Stimulated activated CD8-positive, alpha-beta memory T cell treated with anti-CD3 and anti-CD28 coated beads, Interleukin-15, amount 100 ng/mL, for 1 hour (primary cell): ENCODE measurements at places on chromosomes 16 and 17.

GRCh38 chr17:58384897-58385296, 32.4 kb downstream of the RNF43 start:
- DNase-seq, result no peak

- no peak for DNase-seq
Measured at GRCh38 chr17:82271401-82271800, 2.1 kb downstream of the CSNK1D start.

GRCh38 chr17:71963351-71963750, 157.5 kb upstream of the SOX9 start:
- no peak for DNase-seq

GRCh38 chr16:88585269-88585668, 15.1 kb downstream of the ZC3H18 start:
- DNase-seq, result no peak

GRCh38 chr16:65665586-65665985, 543.7 kb upstream of the CDH11 start:
- DNase-seq, result no peak

DNA sequence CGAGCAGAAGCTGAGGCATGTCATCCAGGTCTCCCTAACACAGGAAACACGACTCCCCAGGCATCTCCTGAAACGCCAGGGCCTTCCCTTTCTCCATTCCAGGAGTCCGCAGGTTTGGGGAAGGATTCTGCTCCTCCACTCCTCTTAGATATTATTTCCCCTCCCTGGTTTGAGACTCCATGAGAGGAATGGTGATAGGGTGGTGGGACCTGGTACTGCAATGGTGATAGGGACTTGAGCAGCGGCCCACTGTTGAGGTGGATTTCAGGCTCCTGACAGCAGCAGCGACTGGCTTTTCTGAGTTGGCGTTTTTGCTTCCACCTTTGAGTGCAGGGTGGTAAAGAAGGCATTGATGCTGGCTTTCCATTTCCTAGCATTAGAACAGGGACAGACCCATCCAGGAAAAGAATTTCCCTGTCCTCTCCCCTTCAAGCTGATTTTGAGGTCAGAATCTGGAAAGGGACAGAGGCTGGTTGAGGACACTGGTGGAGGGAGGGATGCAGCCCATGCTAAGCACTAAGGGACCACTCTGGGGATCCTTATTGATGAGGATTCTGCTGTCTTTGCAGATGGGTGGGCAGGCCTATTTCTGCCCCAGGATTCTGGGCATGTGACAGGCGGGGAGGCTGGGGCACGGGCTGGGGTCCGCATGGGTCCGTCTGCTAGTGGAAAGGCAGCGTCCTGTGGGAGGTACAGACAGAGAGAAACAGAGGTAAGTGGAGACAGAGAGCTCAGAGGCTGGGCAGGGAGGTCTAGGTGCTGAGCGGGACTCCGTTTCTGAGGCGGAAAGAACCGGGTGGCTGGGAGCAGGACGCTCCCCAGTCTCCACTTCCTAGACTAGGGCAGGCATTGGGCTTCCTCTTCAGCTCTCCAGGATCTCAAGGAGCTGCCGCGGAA, 1.3 kb upstream of the TBX4 start:
- no peak for DNase-seq

GRCh38 chr17:60082946-60083471, 4.3 kb upstream of the HEATR6 start:
- DNase-seq, result no peak

GRCh38 chr17:55710410-55710809, 12.3 kb downstream of the TMEM100 start:
- DNase-seq, result no peak

GRCh38 chr16:74774223-74775139, at the start of gene FA2H:
TSS of gene FA2H (minus strand) at chr16:74774820. CDS start at chr16:74774755, 65 bp downstream.
- DNase-seq, result peak; percentile 14

DNA sequence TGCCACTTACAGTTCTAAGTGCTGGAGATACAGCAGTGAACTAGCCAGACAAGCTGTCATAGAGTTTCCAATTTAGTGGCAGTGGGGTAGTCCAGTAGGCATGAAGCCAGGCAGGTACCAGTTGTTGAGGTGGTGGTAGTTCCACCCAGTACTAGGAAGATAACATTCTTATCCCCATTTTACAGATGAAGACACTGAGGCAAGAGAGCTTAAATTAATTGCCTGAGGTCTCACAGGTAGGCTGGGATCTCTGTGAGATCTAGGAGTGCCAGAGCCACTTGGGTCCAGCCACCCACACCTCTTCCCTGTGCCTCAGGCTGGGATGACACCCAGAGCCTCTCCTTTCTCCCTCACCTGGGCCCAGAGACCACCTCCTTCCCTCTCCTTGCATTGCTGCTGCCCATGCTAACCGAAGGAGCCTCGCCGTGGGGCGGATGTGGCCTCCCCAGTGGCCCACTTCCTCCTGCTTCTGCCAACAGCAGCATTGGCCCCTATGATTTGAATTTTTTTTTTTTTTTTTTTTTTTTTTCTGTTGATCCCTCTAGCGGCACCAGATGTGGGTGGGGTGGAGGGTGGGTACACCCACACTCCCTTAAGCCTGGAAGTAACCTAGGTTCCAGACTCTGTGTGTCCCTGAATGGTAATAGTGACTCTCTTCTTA, 114.0 kb downstream of the PRKCB start:
- DNase-seq, result peak; percentile 24

DNA sequence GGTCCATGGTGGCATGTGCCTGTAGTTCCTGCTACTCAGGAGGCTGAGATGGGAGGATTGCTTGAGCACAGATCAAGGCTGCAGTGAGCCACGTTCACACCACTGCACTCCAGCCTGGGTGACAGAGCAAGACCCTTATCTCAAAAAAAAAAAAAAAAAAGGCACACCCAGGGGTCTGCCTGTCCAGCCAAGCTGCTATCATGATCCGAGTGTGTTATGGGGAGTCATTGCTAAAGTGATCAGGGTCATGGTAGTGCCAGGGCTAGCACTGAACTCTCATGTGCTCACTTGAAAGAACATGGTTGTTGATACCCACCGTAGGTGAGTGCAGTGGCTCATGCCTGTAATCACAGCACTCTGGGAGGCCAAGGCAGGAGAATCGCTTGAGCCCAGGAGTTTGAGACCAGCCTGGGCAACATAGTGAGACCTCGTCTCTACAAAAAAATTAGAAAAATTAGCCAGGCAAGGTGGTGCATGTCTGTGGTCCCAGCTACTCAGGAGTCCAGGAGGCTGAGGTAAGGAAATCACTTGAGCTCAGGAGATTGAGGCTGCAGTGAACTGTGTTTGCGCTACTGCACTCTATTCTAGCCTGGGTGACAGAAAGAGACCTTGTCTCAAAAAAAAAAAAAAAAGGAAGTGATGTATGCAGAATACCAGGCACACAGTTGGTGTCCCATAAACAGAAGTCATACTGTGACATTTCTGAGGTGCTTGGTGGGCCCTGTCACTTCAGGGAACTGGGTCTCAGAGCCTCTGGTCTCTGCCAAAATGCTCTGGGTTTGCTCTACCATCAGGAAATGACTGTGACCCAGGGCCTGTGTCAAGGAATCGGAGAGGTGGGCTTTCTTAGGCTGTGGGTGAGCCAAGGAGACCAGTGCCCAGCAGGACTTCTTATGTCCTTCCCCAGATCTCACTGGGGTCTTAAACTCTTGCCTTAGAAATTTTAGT, 2.2 kb downstream of the PRM1 start:
- DNase-seq, result no peak
